ENCODE measurements at places on chromosomes 6 and 20.

GRCh38 chr6:148599967-148600426, 146.8 kb upstream of the UST start:
- no peak for DNase-seq

- DNase-seq = no peak
Measured at GRCh38 chr6:90045535-90045934, 151.3 kb downstream of the GJA10 start.

DNA sequence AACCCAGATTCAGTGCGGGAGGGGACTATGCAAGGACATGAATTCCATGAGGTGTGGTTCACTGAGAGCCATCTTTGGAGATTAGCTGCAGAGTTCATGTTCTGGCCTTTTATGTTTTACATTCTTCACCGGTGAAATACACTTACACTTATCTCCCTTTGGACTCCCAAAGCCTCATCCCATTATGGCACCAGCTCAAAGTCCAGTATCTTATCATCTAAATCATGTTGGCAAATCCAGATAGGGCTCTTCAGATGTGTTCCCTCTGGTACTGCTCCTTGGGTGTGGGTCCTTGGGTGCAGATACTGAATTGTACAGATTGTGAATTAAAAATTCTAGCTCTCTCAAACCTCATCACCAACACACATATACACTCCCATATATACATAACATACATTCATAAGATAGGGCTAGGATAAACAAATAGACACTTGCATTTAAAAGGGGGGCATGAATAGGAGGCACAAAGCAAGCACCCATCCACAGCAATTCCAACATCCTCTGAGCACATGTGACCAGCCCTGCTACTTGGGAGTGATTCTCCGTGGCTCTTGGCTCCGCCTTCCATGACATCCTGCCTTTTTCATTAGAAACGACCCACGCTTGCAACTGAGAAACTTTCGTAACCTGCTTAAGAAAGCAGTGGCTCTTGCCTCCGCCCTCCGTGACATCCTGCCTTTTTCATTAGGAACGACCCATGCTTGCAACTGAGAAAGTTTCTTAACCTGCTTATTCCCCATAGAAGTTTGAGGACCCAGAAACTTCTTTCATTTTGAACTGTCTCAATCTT, 53.6 kb upstream of the LRRC1 start:
- no peak for DNase-seq

DNA sequence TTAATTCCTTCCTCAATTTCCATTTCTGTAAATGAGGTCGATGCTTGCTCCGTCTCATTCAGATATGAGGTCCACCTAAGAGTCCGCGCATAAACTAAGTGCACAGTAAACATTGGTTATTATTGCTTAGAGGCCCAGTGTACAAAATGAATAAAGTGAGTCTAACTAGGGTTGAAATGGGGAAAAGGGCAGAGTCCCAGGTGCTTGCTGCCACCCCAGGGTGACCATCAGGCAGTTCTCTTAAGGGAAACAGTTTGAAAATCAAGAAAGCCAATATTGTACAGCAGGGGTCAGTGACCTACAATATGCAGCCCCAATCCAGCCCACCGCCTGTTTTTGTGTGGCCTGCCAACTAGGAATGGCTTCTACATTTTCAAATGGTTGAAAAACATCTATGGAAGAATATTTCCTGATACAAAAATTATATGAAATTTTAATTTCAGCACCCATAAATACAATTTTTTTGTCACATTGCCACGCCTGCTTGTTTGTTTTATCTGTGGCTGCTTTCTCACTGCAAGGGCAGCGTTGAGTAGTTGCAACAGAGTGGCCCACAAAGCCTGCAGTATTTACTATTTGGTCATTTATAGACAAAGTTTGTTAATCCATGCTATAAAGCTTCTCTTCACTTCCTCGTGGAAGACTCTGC, 43.3 kb downstream of the SLC13A3 start:
- DNase-seq = no peak

- no peak for DNase-seq
Measured at GRCh38 chr6:49151461-49151860, 311.6 kb downstream of the MMUT start.

- no peak for DNase-seq
Measured at GRCh38 chr20:49420811-49421295, 61.6 kb downstream of the KCNB1 start.

GRCh38 chr6:167711768-167712730, 114.7 kb upstream of the AFDN start:
- no peak for DNase-seq

GRCh38 chr20:23099791-23100719, 13.9 kb upstream of the CD93 start:
- DNase-seq = no peak

DNA sequence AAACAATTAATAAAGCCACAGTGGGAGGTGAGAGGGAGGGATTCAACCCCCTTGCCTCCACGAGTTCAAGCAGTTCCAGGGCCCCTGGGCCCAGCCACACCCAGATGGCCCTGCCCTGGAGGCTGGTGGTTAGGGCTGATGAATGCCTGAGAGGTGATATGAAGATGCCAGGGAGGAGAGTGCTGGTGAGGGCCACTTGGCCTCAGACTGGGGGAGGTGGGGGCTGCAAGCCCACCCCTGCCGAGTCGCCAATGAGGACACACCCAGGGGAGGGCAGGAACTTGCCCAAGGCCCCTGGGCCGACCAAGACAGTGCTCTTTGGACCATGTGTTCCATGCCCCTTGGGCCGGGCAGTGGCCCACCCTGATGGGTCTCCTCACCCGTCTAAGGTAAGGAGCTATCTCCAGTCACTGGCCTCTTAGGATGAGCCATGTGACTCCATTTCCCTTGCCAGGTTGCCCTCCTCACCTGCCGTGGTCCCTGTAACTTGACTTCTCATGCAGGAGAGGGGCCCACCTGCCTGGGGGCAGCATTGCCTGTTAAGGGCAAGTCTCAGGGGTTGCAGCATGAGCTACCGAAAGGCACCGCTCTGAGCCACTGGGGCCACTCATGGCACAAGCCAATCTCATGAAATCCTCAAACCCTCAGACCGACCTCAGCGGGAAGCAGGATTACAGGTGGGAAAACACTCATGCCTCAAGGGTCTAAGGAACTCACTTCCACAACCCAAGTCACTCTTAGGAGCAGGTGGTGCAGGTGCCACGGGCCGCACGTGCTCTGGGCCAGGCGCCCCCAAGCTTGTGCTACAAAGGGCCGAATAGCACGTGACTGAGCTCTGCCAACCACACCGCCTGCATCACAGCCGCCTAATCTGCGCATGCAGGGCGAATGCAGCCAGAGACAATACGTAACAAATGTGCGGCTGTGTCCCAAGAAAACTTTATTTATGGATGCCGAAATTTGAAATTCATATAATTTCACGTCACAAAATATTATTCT, 147.4 kb upstream of the MLN start:
- DNase-seq = no peak

GRCh38 chr6:163086624-163086920, 327.9 kb upstream of the QKI start:
- DNase-seq = no peak

DNA sequence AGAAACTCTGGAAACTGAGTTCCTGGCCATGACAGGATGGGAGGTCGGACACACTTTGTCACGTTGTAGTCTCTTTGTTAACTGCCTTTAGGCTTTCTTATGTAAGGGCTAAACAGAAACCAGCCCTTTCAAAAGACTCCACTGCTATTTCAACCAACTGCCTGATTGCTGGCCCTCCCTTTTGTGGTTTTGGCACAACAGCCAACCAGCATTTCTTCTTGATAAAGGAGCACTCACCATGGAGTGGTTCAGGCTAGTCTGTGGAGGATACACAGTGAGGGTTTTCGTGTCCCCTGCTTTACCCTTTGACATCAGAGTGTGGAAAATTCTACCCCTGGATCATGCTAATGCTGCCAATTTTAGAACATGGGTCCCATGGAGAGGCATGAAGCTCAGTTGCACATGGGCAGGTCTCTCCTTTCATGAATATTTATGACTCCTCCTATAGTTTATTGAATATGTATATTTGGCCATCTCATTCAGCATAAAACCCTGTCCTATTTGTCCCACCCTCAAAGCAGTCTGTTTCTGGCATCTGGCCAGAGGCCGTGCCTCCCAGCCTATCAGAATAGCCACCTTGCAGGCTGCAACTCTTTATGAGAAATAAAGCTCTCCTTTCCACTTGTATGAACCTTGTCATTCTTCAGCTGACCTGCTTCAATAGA, 148.3 kb downstream of the HS3ST5 start:
- DNase-seq = no peak

- DNase-seq = no peak
Measured at GRCh38 chr6:13124131-13124530, 204.2 kb downstream of the TBC1D7 start.

DNA sequence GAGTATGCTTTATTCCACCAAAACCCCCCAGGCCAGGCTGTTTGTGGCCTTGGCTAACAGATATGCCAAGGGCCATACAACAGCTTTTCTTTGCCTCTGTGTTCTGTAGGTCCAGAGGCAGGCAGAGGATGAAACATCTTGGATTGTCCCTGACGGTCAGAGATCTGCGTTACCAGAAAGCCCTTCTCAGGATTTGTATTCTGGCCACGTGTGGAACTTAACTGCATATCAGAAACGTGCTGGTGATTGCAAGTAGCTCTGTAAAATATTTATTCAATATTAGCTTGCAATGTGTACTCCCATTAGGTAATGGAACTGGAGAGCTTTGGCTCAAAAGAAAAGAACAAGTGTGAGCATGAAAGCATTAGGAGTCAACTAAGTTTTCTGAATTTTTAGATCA, 275.0 kb downstream of the CBLN4 start:
- DNase-seq = no peak

DNA sequence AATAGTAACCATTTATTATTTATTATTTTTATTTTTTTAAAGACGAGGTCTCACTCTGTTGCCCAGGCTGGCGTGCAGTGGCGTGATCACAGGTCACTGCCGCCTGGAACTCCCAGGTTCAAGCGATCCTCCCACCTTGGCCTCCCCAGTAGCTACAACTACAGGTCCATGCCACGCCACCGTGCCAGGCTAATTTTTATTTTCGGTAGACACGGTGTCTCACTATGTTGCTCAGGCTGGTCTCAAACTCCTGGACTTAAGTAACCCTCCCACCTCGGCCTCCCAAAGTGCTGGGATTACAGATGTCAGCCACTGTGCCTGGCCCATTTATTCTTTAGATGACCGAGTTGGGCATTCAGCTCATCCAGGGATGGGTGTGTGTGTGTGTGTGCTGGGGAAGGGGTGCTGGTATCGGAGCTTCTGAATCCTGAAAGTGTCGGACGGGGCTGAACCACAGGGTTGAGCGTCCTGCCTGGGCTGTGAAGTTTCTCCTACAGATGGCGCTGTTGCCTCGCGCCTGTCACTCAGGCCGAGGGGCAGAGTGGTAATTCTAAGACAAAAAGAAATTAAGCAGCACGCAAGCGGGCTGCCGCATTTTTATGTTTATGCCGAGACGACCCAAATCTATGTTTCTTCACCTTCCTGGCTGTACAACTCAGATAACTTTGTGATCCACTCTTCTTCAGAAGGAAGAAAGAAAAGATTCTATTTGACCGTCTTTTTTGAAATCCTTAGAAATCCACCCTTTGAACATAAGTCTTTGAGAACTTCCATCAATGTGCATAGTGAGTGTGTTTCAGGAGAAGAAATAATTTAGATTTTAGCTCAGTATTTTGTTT, 252.8 kb downstream of the CDH26 start:
- peak; percentile 28 for DNase-seq

GRCh38 chr6:35967076-35967774, 46.3 kb upstream of the SRPK1 start:
- DNase-seq = no peak

GRCh38 chr6:65117817-65118409, 589.1 kb downstream of the EYS start:
- DNase-seq = no peak

- no peak for DNase-seq
Measured at GRCh38 chr6:313917-314316, 21.6 kb downstream of the DUSP22 start.

- no peak for DNase-seq
Measured at GRCh38 chr6:140459209-140459608, 1084.8 kb upstream of the CITED2 start.

DNA sequence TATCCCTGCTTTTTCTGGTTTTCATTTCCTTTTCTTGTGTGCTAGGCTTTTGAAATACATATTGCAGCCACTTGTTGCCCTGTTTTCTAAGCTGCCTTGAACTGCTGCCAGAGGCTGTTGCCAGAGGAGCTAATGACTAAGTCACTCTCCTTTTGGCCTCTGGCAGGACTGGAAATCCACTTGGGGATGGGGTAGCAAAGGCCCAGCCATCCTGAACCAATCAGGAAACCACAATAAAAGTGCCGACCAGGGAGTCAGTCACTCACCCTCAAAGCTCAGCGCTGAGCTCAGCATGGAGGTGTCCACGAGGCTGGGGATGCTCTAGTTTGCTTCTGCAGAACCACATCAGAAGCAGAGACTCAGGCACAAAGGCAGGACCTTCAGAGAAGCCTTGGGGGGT, 813.0 kb downstream of the DHX35 start:
- DNase-seq = no peak

DNA sequence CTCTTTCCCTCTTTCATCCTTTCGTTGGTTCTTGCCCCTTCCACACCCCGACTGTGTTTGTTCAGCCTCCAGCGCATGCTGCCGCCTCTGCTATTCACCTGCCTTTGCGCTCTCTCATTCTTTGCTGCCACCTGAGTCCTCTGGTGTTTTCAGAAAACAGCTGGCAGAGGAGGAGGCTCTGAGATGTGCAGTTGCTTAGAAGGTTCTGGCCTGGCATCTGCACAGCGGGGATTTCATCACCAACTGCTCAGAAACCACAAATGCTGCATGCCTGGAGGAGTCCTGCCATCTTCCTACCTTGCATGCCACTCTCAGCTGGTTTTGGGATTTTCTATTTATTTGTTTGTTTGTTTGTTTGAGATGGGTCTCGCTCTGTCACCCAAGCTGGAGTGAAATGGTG, 39.2 kb upstream of the CLDN20 start:
- DNase-seq = no peak

DNA sequence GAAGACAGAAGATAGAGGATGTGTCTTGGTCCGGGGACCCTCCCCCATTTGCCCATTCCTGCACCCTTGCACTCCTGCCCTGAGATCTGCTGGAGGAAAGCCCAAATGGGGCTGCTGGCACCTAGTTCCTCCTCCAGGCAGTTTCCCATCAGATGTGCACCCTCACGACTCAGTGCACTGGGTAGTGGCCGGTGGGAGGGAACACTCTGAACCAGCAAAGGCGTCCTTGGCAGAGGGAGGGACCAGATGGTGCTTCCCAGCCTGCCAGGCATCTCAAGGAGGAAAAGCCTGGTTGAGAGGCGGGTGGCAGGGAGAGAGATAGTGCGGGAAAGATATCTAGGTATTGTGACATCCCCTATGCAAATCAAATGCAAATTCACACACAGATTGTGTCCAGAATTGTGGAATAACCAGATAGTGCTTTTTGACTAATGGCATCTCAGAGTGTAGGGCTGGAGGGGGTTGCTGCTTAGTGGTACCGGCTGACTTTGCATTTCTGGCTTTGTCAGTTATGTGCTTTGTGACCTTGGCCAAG, 19.5 kb downstream of the TMEM151B start:
- DNase-seq = peak; percentile 35

DNA sequence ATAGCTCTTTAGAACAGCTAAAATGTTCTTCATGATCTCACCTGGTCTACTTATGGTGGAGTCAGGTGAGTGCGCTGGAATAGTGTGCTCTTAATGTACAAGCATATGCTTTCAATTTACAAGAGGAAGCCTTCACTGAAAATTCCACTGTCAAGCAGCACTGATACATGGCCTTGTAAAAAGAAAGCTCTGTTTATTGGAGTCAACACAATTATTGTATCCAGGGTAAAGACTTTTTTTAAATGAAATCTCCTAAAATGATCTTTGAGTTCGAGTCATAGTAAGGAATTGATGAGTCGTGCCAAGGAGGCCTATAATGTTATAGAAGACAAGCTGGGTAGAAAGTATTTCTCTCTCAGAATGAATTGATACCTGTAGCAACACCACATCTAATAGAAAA, 41.6 kb upstream of the CARMIL1 start:
- DNase-seq = no peak

- no peak for DNase-seq
Measured at GRCh38 chr6:25137916-25138232, 141.3 kb upstream of the CARMIL1 start.
